ENCODE measurements at places on chromosomes 5 and 9.

DNA sequence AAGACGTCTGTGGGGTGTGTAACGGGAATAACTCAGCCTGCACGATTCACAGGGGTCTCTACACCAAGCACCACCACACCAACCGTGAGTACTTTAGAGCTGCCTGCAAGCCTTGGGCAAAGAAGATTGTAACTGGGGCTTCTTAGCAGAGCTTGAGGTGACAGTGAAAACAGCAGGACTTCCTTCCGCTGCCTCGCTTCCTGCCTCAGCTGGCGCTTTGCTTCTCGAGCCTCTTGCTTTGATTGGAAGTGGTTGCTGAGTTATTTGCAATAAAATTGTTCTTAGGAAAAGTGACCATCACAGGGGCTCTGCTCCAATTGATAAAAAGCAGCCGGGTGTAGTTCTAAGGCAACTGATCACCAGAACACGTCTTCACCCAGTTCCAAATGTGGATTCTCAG lies 99.1 kb downstream of the ADAMTS16 start:
- DNase-seq: no peak

DNA sequence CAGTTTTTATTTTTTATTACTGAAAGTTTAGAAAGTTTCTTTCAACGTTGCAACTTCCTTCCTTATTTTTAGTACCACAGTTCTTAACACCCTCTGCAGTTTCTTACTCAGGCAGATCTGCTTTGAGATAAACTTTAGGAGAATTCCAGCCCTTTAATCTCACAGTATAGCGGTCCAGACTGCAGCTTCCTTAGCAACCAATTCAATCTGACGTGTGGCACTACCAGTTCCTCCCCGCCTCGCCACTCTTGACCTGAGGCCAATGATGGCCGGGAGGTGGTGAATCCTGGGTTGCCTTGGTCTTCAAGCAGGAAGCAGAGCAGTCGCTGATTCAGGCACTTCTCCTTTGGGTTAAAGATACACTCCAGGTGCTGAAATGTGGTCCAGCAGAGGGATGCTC lies 334.3 kb upstream of the TRPC7 start:
- no peak for DNase-seq

DNA sequence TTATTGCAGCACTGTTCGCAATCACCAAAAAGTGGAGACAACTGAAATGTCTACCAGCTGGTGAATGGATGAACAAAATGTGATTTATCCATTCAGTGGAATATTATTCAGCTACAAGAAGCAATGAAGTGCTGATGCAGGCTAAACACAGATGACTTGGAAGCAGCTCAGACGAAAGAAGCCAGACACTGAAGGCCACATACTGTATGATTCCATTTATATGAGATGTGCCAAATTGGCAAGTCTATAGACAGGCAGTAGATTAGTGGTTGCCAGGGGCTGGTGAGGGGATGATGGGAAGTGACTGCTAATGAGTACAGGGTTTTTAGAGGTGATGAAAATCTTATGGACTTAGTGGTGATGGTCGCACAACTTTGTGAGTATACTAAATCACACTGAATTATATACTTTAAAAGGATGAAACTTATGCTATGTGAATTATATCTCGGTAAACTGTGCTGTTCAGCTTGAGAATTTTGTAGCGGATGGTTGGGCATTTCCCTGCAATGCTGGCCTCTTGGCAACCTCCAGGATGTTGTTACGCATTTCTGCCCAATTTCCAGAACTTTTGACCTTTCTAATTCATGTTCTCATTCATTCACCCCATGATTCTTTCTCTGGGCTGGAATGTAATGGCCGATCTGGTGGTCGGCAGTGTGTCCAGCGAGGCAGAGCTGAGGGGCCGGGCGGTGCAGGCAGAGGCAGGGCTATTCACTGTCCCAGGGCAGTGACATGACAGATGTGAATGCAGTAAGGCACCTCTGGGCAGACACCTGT lies 22.0 kb upstream of the WNK2 start:
- peak; percentile 44 for DNase-seq

GRCh38 chr5:19555436-19555835 lies 432.6 kb downstream of the CDH18 start:
- DNase-seq: no peak
